ENCODE measurements at places on chromosomes 7 and 10.

DNA sequence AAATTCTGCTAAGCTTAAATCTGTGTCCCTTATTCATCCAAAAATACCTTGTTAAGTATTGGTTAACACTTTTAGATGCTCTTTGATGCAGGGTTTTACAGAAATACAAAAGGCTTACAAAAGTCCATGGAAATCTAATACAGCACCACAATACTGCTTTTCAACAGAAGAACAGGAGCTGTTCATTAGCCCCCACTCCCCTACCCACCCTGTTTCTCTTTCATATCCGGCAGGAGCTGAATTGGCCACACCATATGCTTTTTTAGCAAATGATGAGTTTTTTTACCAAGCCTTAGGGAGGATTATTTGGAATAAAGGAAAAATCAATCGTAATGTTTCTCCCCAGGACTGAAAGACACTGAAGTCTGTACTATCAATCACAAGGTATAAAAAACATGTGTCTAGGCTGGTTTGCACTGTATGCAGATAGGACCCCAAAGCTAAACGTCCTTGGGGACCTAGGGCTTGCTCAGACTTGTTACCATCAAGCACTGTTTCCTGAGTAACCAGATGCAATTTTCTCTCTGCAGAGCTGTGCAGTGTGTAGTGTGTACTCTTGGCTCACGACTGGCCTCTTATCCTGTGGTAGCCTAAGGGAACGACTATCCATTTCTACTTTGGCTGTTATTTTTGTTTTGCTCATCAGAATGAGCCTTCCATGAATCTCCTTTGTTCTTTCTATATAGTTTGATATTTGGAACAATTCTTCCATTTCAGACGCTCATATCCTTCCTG, 143.3 kb upstream of the LRGUK start:
- DNase-seq: no peak

DNA sequence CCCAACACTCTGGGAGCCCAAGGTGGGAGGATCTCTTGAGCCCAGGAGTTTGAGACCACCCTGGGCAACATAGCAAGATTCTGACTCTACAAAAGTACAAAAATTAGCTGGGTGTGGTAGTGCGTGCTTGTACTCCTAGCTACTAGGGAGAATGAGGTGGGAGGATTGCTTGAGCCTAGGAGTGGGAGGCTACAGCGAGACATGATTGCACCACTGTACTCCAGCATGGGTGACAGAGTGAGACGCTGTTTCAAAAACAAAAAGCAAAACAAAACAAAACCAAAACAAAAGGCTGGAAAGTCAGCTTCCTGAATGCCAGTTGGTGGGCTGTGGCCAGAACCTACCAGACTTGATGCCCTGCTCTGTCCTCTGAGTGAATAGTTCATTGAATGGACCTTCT, 242.8 kb downstream of the PHTF2 start:
- DNase-seq: no peak

GRCh38 chr10:71402005-71402404, 5.3 kb downstream of the CDH23 start:
- DNase-seq: no peak

DNA sequence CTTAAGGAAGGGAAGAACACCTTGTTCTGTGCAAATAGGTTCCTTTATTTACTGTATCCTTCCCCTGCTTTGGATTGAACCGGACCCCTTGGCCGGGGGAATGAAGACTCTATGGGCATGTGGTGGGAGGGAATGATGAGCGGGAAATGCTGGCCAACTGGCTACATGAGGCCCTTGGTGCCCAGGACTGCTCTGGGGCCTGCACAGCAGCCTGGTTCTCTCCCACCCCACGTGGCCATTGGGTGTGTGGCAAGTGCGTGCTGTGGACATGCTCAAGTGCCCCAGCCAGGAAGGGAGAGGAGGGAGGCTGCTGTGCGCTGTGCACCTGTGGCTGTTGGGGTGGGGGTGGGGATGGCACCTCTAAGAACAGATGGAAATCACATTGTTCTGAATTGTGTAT, 917.0 kb upstream of the GHITM start:
- no peak for DNase-seq

DNA sequence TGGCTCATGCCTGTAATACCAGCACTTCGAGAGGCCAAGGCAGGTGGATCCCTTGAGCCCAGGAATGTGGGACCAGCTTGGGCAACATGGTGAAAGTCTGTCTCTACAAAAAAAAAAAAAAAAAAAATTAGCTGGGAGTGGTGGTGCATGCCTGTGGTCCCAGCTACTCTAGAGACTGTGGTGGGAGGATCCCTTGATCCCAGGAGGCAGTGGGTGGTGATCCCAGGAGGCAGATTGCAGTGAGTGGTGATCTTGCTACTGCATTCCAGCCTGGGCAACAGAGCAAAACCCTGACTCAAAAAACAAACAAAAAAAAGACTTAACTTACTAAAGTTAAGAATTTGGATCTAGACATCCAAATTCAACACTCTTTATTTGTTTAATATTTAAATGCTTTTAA, 10.2 kb upstream of the ADO start:
- DNase-seq: no peak

GRCh38 chr10:128027822-128028507, 98.3 kb downstream of the MKI67 start:
- DNase-seq: no peak

GRCh38 chr10:124512600-124512999, 51.0 kb downstream of the LHPP start:
- DNase-seq: no peak

DNA sequence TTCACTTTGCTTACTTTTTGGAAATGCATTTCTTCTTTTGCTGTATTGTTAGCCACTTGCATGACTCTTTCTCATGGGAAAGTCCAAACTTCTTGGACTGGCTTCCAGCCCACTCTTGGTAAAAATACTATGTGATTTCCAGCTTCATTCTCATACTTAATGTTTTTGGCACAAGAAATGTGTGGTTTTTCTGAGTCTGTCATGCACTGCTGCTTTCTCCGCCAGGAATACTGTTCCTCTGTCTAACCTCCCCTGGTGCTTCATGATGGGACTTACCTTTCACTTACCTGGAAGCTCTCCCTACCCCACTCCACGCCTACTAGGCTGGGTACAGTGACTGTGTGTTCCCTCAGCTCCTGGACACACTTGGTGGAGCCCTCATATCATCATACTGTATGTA, 18.7 kb downstream of the MGAM2 start:
- no peak for DNase-seq

GRCh38 chr10:65325913-65326312, 1599.9 kb upstream of the LRRTM3 start:
- no peak for DNase-seq

DNA sequence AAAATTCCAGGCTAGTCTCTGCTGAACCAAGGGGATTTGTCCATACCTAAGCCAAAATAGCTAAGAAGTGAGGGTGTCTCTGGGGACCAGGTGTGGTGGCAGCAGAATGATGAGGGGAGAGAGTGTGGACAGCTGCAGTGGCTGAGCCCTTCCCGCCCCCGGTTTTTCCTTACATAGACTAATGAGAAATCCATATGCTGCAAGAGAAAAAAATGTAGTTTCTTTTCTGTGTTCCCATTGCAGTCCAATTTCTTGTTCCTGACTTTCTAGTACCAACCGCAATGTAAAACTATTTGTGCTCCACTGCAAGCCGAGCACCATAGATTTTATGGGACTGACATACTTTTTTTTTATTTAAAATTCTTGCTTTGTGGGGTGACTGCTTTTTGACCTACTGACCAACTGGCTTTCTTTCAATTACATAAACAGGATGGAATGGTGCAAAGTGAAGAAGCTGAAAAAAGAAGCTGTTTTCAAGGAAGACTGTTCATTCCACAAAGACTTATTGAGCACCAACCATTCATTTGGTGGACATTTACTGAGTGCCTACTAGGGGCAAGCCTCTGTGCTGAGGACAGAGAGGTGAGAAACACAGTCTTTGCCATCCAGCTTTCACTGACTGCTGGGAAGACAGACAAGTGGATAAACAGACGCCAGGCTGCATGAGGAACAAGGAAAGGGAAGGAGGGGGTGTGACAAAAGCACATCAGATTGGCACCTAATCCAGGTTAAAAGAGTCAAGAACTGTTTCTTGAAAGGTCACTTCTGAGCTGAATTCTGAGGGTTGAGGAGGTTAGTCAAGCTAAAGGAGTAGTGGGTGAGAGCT, 9.8 kb downstream of the CEP41 start:
- DNase-seq: no peak

GRCh38 chr7:134618756-134619530, 27.7 kb upstream of the BPGM start:
- DNase-seq: no peak

DNA sequence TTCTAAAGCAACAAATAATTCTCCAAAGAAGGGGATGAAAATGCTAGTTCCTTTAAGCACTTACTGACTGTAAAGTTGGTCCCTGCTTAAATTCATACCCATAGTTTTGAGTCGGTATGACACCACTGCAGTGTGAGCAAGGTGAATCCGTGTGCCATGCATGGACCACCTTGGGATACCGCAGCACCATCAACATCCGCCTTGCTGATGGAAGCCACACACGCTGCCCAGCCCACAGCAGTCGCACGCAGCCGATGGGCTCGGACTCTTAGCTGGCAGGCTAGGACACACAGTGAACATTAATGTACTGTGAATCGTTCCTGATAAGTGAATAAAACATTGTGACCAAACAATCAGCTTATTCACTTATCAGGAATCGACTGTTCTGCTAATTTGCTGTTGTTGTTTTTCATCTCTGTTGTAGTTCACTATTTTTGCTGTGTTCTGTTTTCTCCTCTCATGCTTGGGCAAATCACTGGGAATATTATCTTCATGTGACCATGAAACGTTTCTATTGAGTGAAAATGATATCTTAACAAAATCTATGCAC, 275.5 kb downstream of the USP6NL start:
- DNase-seq: no peak

GRCh38 chr10:113415246-113415645, 137.6 kb upstream of the HABP2 start:
- DNase-seq: no peak

- DNase-seq: no peak
Observed at GRCh38 chr10:51109801-51110533, 35.7 kb downstream of the PRKG1 start.

DNA sequence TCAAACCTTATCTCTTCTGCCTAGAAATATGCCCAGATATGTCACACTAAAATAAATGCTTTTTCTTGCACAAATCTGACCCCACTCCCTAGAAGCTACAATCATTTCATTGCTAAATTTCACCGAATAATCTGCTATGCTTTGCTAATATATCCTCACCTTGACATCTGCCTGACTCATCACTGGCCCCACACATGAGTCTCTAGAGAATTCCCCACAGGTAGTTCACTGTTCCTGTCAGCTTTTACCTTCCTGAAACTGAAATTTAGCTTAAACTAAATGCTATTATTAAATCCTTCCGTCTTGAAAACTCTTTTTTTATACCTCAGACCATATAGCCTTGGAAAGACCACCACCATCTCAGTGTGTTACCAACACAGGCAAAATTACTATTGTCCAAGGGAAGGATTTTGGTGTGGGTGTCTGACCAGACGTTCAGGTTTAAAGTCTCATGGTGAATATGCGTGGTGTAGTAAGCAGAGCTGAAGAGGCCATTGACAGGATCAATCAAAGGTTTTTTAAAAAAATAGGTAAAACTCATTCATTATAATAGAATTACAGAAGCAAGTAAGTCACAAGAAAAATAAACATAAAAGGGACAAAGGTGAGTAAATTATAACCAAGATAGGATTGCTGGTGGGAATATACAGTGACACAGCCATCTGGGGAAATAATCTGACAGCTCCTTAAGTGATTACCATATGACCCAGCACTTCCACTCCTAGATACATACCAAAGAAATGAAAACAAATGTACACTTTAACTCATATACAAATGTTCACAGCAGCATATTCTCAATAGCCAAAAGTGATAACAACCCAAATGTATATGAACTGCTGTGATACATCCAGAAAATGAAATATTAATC, 173.5 kb downstream of the KMT2E start:
- DNase-seq: no peak

- no peak for DNase-seq
Observed at GRCh38 chr10:24091256-24091655, 117.7 kb upstream of the KIAA1217 start.

- DNase-seq: no peak
Observed at GRCh38 chr10:61836888-61837754, 64.4 kb upstream of the ARID5B start.
